Aorta (tissue), 5 donors: ENCODE measurements at places on chromosomes 2 and 18. TPM values are rescaled to one million over a fixed set of nuclear protein-coding genes. Genes with fewer than 3 reads are reported as not detected.
A peak's percentile ranks its signal among the peaks of the same experiment; 100 is the strongest.

DNA sequence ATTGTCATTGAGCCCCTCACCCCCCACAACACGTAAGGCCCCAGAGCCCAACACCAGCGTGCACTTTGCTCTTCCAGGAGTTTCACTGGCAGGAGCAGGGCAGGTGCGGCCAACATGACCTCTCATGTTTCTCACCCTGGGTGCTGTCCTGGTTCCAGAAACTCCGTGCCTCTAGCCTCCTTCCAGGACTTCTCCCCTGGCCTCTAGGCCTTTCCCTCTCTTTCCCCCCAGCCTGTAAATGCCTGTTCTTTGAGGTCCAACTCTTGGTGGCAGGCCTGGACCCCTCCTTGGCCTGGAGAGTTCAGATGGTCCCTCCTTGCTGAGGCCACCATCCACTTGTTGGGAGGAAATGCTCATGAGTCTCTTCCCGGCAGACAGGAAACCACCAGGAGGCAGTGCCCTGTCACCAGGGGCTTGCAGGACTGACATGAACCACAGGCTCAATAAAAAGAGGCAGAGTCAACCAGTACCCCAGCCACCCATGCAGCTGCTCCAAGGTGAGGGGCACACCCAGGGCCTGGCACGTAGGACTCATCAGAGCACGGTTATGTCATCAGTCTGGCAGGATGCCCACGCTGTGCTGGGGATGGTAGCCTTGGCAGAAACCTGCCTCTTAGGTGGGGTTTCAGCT is 1.5 kb downstream of the MALL start:
- no peaks in the 10 kb centered on the region for H3K4me1 ChIP-seq
- H3K27me3 ChIP-seq = no peaks in the 10 kb centered on the region
- H3K4me3 ChIP-seq = no peak overlapping the region

GRCh38 chr18:26103579-26103978 is 13.2 kb upstream of the SS18 start:
- no peak for DNase-seq
- no peaks in the 10 kb centered on the region for H3K27me3 ChIP-seq
- H3K36me3 ChIP-seq = no peaks in the 10 kb centered on the region
- H3K4me1 ChIP-seq = no peaks in the 10 kb centered on the region
- H3K27ac ChIP-seq = no peak overlapping the region

DNA sequence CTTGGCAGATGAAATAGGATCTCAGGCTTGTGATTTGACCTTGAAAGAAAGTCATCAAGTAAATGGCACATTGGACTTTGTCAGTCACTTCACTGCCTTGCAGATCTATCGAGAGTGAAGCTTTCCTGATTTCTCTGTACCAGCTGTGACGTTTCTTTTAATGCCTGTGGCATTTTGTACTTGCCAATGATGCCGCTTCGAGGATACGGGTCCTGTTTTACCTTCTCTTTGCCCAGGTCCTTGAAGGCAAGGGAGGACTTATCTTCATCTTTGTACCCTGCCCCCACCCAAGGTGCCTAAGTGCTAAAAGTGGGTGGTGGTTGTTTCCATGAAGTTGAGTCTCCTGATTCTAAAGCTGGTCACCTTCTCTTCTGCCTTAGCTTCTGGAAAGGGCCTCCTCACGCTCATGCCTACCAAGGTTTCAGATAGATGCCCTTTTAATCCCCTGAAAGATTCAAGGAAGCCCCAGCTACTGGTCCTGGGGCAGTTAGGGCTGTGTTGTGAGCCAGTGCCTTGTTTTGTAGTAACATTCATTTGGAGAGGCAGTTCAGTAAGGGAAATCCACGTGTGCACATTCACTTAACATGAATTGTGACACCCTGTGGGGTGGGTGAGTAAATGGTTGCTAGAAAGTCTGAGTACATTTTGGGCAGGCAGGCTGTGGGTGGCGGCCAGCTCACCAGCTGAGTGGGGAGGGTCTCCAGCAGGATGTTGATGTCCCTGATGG is 6.1 kb downstream of the LBH start:
- H3K27me3 ChIP-seq = no peaks in the 10 kb centered on the region
- no peak overlapping the region for H3K4me3 ChIP-seq
- peak overlapping the region; percentile 82 for H3K27ac ChIP-seq
- DNase-seq = no peak
- H3K4me1 ChIP-seq = peaks cover 9% of the 10 kb centered on the region

DNA sequence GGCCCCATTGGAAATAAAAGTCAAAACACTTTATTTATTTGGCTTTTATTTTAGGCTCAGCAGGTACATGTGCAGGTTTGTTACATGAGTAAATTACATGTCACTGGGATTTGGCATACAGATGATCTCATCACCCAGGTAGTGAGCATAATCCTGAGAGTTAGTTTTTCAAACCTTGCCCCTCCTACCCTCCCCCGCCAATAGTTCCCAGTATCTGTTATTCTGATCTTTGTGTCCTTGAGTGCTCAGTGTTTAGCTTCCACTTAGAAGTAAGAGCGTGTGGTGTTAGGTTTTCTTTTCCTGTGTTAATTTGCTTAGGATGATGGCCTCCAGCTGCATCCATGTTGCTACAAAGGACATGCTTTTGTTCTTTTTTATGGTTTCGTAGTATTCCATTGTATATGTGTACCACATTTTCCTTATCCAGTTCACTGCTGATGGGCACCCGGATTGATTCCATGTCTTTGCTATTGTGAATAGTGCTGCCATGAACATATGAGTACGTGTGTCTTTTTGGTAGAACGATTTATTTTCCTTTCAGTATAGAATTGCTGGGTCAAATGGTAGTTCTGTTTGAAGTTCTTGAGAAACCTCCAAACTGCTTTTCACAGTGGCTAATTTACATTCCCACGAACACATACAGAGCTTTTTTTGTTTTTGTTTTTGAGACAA is 47.9 kb downstream of the ARMC9 start:
- H3K4me1 ChIP-seq = no peaks in the 10 kb centered on the region
- H3K27me3 ChIP-seq = no peaks in the 10 kb centered on the region
- H3K27ac ChIP-seq = no peak overlapping the region
- no peak overlapping the region for H3K4me3 ChIP-seq
- H3K36me3 ChIP-seq = no peaks in the 10 kb centered on the region

- no peaks in the 10 kb centered on the region for H3K36me3 ChIP-seq
- DNase-seq = no peak
- H3K4me1 ChIP-seq = no peaks in the 10 kb centered on the region
- H3K27ac ChIP-seq = no peak overlapping the region
- H3K27me3 ChIP-seq = no peaks in the 10 kb centered on the region
Measured at GRCh38 chr2:57614988-57615387, 431.6 kb upstream of the VRK2 start.

DNA sequence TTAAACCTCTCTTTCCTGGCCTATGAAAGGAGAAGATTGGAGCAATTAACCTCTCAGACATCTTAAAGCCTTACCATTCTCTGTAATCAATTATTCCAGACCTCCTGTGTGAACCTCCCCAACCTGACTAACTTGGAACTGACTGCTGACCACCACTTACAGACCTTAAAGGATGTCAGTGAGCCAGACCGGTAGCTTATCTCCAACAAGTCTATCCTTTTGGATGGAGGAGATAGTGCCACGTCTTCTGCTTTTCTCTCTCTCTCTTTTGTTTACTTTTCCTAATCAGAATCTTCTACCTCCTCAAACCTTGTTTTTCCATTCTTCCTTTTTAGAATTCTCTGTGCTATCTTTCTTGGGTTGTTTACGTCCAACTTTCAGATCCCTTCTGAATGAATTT is 57.2 kb downstream of the LRRTM1 start:
- H3K36me3 ChIP-seq = no peaks in the 10 kb centered on the region
- no peak overlapping the region for H3K4me3 ChIP-seq
- H3K4me1 ChIP-seq = no peaks in the 10 kb centered on the region
- no peak overlapping the region for H3K27ac ChIP-seq
- no peaks in the 10 kb centered on the region for H3K27me3 ChIP-seq
- no peak for DNase-seq

The RUFY4 gene
- total RNA-seq = 0.45 TPM

The CFC1 gene
- total RNA-seq = not detected

The CYP27A1 gene
- total RNA-seq = 50.6 TPM

The DYNC2LI1 gene
- total RNA-seq = 8.8 TPM

The SERPINB11 gene
- total RNA-seq = not detected
